AG04450 (cell line): ENCODE measurements at places on chromosomes 1 and 21.

- DNase-seq = peak; percentile 6
Measured at GRCh38 chr1:26626994-26627393, 68.8 kb upstream of the ARID1A start.

- no peak for DNase-seq
Measured at GRCh38 chr1:104082221-104082620, 332.5 kb downstream of the AMY1C start.

- no peak for DNase-seq
Measured at GRCh38 chr1:21781815-21782348, 1.1 kb downstream of the USP48 start.

- DNase-seq = no peak
Measured at GRCh38 chr21:34962586-34963222, 86.4 kb downstream of the RUNX1 start.

DNA sequence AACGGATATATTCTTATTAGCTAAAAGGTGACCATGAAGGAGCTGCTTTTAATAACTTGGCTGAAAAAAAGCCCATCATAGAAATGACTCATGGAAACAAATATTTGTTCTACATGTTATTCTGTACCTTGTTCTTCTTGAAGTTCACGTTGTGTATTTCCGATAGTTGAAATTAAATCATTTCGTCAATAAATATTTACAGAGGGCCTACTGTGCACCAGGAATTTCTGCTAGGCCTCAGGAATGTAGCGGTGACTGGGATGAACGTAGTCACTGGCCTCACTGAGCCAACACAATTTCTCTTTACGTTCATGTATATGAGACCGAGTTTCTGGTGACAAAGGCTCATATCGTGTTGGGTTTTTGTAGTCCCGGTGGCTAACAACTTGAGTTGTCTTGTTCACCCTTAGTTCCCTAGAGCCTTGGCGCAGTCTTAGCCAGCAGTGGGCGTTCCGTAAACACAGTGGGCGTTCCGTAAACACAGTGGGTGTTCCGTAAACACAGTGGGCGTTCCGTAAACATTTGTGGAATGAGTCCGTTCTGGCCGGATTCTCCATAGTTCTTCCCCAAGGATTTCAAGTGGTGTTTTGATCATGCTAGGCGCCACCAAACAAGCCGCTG lies 53.2 kb upstream of the VAMP3 start:
- DNase-seq = no peak

DNA sequence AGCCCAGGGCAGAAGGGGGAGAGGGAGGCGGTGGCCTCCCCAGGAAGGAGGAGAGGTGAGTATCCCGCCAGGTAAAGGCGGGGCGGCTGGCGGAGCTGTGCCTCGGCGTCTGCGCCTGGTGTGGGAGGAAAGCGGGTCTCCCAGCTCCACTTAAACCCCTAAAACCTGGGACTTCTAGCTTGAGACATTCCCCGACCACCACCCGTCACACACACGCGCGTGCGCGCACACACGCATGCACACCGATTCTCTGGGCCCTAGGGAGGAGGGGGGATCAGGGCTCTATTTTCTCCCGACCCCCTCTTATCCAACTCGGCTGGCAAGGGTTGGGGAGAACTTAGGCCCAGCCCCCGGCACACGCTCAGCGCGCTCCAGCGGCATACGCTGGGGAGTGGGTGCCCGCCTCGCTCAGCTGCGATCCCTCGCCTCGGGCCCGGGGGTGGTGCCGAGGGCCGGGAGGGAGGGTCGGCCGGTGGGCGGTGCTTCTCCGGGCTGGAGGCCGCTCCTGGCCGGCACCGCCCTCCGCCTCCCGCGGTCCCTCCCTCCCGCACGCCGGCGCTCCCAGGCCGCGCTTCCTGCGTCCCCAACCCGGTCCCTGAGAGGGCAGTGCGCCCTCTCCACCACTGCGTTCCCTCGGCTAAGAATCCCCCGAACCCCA lies at the start of gene TMEM51:
TSS of gene TMEM51 (plus strand) at position 564 of the 658 bp plus-strand sequence. CDS start 61,341 bp downstream, outside the sequence.
- no peak for DNase-seq

DNA sequence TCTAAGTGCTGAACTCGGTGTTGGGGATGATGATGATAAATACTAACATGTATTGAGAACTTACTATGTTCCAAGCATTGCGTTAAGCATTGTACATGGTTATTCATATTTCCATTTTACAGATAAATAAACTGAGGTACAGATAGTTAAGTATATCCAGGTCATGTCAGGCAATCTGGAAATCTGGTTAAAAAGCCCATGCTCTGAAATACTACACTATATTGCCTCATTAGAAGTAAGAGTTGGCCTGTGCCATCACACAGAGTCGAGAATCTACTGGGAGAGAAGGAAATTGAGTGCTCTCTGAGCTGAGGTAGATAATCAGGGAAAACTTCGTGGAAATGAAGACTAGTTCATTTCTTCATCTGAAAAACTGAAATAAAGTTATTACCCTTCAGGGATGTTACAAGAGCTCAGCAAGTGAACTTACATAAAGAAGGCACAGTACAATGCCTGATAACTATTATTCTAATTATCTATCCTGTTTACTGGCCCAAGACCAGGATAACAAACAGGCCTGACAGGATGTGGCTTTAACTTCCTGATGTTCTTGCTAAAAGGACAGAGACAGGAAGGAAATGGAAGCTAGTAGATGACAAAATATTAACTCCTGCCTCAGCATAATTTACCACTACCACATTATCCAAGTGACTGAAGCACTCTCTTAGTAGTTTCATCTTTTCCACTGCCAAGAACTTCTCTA lies 85.6 kb downstream of the EPS15 start:
- no peak for DNase-seq

GRCh38 chr1:55118651-55119329 lies 79.4 kb downstream of the PCSK9 start:
- no peak for DNase-seq

DNA sequence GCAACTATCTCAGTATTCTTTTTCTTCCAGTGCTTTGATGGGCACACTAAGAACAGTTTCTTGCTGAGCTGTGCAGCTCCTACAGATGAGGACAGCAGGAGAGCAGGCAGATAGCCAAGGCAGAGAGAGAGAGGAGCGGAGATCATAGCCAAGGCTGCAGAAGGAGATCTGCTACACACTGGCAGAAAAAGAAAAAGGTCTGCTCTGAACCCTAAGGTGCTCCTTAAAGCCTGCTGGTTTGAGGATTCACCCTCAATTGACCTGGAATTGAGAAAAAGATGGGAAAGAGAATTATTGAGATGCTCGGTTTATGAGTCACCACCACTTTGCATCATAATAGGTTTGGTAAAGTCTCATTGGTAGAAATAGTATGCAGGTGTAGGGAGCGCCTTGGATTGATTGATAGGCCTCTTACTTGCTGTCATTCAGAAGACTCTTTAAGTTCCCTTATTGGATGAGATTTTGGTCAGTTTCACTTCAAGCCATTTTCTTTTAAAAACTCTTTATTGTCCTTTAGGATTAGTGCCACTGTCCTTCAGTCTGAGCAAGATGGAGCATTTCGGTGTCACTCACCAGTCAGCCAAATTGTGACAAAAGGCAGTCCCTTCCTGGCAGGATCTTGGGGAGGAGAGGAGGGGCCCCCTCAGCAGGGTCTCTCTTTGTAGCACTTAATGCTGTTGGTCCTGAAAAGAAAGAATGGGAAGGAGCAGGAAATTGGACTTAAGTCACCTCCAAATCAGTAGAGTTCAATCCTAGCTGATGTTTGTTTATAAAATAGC lies 685.0 kb downstream of the ADGRL2 start:
- DNase-seq = no peak

DNA sequence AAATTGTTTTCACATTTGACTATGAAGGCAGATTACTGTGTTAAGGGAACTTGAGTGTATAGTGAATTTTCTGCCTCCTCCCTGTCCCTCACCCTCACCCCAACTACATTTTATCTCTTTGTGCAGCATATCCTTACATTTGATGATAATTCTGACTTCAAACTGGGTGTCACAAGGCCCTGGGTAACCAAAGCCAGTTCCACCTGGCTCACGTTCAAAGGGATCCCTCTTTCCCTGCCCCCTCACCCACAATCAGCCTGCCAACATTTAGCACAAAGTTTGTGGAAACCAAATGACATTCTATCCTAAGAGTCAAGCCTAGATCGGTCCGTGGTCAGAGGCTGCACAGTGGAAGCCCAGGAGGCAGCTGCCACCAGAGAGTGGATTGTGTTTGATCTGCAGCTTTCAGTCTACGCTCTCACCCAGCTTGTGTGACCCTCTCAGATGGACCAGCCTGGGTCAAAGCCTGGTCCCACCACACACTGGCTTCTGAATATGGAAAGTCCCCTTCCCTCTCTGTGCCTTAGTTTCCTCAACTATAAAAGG lies 10.3 kb downstream of the KIAA0040 start:
- no peak for DNase-seq

GRCh38 chr21:45551316-45551715 lies 9.1 kb upstream of the SLC19A1 start:
- no peak for DNase-seq

GRCh38 chr1:47228644-47229030 lies 3.4 kb downstream of the TAL1 start:
- no peak for DNase-seq

- no peak for DNase-seq
Measured at GRCh38 chr1:193070386-193070753, 11.0 kb downstream of the RO60 start.

DNA sequence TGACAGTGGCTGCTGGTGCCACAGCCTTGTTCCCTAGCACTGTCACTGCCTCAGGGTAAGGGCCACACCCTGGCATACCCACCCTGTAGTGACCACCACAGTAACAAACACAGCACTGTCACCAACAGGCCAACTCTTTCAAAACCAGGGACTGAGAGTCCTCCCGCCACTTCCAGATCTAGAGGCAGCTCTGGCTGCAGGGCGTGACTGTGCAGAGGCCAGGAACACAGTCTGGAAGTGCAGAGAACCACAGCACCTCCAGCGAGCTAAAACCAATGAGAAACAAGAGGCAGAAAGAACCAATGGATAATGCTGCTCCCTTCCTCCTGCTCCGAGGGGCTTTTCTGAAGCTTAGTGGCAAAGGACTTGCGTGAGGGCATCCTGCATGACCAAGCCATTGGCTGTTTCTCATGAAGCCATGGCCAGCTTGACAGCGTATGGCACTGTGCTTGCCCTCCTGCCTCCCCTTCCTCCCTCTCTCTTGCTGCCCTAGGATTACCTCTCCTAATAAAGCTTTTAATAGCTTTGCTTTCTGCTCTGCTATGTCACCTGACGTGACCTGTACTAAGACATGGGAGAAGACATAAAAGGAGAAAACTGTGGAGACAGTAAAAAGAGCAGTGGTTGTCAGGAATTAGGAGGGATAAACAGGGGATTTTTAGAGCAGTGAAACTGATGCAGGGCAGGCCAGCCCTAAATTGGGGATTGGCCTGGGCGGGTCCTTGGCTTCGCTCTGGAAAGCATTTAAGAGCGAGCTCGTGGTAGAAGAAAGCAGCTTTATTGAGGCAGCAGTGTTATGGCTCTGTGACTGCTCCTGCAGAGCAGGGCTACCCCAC lies 7.2 kb downstream of the PARP1 start:
- no peak for DNase-seq

- no peak for DNase-seq
Measured at GRCh38 chr1:18010945-18011344, 96.7 kb upstream of the IGSF21 start.

- no peak for DNase-seq
Measured at GRCh38 chr1:217311269-217311668, 319.6 kb downstream of the GPATCH2 start.

DNA sequence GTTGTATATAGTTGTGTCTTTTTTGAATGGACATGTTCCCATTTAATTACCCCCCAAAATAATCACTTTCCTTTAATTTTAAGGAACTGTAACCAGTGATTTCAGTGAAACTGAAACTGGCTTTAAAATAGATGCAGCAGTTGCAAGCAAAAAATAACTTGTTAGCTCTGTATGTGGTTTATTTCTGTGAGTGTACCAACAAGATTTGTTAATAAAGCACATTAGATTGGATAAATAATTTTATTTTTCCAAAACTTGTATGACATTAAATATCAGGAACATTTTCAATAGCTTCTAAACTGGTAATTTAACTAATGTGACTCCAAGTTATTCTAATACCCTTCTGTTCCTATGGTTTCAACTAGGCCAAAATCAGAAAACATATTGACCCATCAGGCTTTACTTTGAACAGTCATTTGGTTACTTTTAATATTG lies 184.3 kb upstream of the CACYBP start:
- DNase-seq = no peak

DNA sequence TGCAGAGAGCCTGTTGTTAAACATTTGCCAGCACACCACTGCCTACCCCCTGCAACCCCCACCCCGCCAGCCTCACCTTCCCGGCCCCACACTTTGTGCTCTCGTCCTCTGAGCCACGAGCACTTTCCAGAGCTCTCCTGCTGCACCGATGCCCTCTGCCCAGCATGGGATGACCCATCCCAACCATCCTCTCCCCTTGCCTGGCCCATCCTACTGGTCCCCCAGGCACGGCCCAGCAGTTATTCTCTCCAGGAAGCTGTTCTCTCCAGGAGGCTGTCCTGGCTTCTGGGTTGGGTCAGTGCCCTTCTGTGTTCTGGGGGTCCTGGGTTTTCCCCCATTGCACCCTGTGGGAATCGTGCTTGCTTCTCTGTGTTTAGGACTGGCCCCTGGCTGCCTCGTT lies 60.1 kb upstream of the ABCG1 start:
- DNase-seq = no peak

GRCh38 chr1:244362476-244362875 lies 89.2 kb downstream of the ADSS2 start:
- DNase-seq = no peak

DNA sequence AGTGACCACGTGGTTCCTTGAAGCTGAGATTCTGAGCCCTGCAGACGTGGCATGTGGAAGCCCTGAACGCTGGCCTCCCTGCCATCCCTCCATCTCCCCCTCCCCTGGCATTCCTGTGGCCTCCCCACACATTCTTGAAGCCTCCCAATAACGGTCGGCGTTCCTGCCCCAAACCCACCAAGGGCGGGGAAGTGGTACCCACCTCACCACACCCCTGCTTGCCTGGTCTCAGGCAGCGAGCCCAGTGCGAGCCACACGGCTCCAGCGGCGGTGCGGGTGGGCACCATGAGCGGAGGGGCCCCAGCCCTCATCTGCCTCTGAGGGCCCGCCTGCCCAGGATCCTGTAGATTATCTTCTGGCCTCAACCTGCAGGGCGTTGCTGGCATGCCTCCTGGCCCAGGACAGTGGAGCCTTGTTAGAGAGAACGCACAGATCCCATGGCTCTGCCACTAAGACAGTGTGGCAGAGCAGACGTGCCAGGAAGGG lies 20.6 kb upstream of the PRELP start:
- no peak for DNase-seq

GRCh38 chr1:228463009-228463558 lies 24.1 kb upstream of the RNF187 start:
- DNase-seq = no peak

- peak; percentile 71 for DNase-seq
Measured at GRCh38 chr1:19800076-19800804, 524 bp upstream of the TMCO4 start.

DNA sequence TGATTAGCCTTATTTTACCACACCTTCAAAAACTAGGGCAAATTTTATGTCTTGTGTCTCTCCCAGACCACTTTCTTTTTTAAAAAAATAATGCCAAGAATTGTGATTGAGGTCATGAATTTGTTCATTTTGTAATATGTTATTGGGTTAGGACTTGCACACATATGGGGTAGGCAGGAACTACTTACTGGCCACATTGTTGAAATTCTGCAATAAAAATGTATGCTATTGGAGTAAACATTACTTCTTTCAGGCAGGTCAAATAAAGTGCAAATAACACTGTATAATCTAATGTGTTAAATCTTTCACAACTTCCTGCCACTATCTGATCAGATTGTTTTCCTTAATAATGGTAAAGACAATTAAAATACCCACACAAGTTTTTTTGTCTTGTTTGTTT lies 166.6 kb upstream of the COL11A1 start:
- DNase-seq = no peak
